Stimulated activated CD4-positive, alpha-beta T cell treated with anti-CD3 and anti-CD28 coated beads, Interleukin-1b, Interleukin-23, amount 100 ng/mL, for 1 hour (primary cell): ENCODE measurements at places on chromosomes 16 and 17.

GRCh38 chr17:63703556-63704258 lies 3.8 kb upstream of the LIMD2 start:
- no peak for DNase-seq

GRCh38 chr16:81821436-81822128 lies 42.5 kb downstream of the PLCG2 start:
- no peak for DNase-seq

DNA sequence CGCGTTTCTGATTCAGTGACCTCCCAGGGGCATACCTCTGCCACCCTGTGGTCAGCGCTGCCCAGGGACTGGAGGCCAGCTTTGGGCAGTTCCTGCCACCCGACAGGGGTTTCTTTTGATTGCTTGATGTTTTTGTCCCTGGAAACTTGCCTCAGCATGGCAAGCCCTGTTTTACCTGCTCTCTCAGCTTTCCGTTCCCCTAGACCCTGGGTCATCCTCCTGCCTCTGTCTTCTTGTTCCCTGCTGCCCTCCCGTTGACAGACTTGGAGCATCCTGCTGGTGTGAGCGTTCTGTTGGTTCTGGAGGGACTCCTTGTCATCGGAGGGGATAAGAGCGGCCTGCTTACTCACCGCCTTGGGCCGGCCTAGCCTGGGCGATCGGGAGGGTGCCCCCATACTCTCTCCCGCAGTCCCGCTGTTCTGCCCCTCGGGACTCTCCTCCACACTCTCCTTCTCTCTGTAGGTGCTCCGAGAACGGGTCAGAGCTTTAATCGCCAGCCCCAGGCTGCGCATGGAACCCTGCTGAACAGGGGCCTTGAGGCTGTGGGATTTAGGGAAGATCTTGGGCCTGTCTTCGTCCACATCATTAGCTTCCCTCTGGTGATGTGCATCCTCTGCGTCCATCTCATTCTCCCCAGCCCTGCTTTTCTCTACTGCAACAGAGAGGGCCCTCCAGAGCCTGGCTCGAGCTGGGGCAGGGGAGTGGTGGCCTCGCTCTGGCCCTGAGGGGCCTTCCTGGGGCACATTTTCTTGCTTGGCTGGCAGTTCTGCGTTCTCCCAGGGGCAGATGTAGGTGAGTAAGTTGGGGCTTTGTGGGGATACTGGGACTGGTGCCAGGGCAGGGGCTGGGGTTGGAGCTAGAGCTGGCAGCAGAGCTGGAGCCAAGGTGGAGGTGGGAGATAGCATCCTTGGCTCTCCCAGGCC lies 13.7 kb downstream of the GPR179 start:
- no peak for DNase-seq

DNA sequence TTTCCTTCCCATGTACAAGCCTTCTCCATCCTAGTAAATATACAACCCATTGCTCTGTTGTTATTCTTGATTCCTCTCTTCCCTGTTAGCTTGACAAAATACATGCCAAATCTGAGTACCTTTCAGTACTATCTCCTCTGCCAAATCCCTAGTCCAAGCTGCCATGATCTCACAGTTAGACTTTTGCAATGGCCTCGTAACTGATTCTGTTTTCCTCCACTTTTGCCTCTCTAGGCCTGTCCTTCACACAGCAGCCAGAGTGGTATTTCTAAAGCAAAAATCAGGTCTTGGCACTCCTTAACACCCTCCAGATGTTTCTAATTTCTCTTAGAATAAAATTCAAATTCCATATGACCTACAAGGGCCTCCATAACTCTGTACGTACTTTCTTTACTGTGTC lies 153.0 kb upstream of the RBL2 start:
- DNase-seq = no peak

- no peak for DNase-seq
These were observed 26.9 kb upstream of the TIMP2 start for GRCh38 chr17:78951967-78952551.

GRCh38 chr16:7027401-7027800 lies 305.2 kb upstream of the RBFOX1 start:
- DNase-seq = no peak

DNA sequence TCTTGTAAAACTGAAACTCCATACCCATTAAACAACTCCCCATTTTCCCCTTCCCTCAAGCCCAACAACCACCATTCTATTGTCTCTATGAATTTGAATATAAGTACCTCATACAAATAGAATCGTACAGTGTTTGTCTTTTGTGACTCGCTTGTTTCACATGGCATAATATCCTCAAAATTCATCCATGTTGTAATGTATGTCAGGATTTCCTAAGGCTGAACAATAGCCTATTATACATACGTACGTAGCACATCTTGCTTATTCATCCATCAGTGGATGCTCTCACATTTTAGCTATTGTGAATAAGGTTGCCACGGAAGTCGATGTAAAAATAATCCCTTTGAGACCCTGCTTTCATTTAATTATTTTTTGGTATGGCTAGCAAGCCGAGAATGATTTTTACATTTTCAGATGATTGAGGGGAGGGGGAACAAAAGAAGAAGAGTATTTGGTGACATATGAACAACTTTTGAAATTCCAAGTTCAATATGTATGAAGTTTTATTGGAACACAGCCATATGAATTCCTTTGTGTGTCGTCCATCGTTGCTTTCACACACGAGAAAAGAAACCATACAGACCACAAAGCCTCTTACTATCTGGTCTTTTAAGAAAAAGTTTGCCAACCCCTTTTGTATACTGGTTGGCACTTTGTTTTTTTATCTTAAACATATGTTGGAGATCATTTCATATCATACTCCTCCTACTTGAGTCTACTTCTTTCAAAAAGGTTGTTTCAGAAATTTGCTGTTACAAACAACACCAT lies 371.2 kb downstream of the NPIPA8 start:
- no peak for DNase-seq

DNA sequence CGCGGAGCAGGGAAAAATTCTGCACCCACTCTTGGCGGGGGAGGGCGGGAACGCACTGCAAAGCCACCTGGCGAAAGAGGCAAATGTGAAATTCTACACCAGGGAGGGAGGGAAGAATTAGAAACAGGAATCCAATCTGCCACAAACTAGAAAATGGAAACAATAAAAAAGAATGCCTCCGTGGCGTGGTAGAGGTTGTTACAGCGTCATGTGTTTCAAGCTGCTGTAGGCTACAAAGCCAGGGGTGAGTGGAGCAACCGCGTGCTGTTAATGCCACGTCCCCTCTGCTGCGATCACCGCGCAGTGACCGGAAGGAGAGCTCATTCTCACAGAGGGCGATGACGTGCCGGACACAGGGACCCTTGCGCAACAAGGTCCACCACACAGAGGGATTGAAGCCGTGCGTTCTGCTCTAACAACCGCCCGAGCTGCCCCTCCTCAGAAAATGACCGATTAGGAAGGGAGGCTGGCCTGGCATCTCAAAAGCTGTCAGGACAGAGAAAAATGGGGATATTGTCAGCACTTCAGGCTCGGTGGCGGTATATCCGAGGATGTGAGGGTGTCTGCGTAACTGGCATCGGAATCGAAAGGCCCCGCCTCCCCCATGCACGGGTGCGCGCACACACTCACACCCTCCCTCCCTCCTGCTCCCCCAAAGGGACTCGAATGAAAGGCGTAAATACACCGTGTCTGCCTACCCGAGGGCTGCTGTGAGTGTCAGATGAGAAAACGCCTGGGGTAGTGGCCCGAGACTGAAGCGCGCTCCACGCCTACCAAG lies 70.8 kb upstream of the TNRC6C start:
- peak; percentile 34 for DNase-seq
